ENCODE measurements at places on chromosomes 5 and 9. TPM values are rescaled to one million over a fixed set of nuclear protein-coding genes. Genes with fewer than 3 reads are reported as not detected.

FCN2 gene
- total RNA-seq: not detected

GMCL2 gene
- not detected for total RNA-seq

GRCh38 chr5:163773226-163773625, 267.8 kb downstream of the MAT2B start:
- DNase-seq: no peak

- DNase-seq: no peak
Measured at GRCh38 chr9:89304020-89304833, 6.8 kb upstream of the CKS2 start.

SAXO1 gene
- not detected for total RNA-seq

Measured in heart right ventricle (tissue), 16 donors.